ENCODE measurements at places on chromosomes 3 and 15.

GRCh38 chr15:55589287-55589686 is 1.1 kb upstream of the PYGO1 start:
- DNase-seq = no peak

DNA sequence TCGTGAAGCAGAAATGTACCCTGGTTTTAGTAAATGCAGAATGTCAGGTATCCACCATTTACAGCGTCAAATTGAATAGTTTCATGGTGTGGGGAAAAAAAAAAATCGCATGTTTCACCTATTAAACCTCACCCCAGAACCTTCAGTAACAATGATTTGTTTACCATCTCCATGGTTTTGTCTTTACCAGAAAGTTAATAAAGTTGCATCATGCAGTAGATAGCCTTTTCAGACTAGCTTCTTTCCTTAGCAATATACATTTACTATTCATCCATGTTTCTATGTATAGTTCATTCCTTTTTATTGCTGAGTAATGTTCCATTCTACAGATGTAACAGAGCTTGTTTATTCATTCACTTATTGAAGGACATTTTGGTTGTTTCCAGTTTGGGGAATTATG is 1066.1 kb downstream of the FHIT start:
- no peak for DNase-seq

DNA sequence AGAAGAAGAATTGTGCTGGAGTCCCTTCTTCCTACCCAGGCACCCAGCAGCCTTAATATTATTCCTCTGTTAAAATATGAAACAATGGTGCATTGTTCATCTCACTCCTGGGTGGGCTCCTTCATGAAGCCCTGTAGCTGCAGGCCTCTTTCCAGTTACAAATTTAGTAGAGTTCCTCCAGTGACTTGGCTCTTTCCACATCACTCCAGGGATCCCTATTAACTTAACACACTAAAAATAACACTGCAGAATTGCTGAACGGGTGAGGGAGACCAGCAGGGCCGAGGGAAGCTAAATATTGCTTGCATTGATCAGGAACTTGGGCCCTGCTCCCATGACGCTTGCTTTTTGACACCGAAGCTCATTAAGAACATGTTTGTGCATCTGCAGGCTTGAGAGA is 142.3 kb downstream of the PDCD6IP start:
- no peak for DNase-seq

- no peak for DNase-seq
These were observed at the start of gene ZBED2 for GRCh38 chr3:111595232-111595631. Gene ZBED2 (minus strand): TSS chr3:111595346. CDS start chr3:111594201, 1,145 bp downstream.

All from brain pericyte (primary cell).